ENCODE measurements at places on chromosomes 11 and 22. TPM values are rescaled to one million over a fixed set of nuclear protein-coding genes. Genes with fewer than 3 reads are reported as not detected.

PTPRCAP gene
- 6.3 TPM for total RNA-seq

MFRP gene
- not detected for total RNA-seq

GRCh38 chr11:34641456-34641855, 20.6 kb downstream of the EHF start:
- DNase-seq: no peak

GRCh38 chr11:122523846-122524805, 131.4 kb upstream of the UBASH3B start:
- DNase-seq: no peak

Measured in omental fat pad (tissue), 4 donors.